ENCODE measurements at places on chromosomes 7 and 10.

DNA sequence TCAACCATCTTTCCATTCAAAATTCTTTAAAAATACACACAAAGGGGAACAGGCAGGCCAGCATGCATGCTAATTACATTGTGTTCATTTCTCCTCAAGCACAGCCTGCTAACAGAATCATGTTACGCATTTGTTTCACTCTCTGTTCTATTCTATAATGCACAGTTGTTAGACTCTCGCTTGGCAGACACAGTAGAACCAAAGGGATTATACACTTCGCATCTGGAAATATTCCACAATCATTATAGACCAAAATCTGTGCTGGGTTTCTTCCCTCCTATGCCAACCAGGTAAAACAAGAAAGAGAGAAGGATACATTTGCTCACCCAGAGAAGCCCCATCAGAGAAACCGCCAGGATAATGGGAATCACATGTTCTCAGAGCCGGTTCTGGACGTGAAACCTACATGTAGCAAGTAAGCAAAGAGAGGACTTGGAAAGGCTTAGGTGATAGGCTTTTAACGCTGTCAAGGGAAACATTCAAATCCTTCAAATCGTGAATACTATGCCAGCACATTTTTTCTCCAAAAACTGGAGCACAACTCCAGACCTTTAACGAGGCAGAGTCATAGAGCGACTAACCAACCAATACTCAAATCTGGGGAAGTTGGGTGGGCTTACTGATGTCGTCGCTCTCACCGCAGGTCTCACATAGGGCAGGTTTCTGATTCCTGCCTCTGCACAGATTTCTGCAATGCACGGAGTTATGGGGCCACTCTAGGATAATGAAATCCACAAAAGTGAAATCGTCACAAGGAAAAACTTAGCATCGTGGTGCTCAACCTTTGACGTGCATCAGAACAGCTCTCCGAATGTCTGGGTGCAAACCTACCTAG lies 380.5 kb upstream of the AUTS2 start:
- DNase-seq = no peak

DNA sequence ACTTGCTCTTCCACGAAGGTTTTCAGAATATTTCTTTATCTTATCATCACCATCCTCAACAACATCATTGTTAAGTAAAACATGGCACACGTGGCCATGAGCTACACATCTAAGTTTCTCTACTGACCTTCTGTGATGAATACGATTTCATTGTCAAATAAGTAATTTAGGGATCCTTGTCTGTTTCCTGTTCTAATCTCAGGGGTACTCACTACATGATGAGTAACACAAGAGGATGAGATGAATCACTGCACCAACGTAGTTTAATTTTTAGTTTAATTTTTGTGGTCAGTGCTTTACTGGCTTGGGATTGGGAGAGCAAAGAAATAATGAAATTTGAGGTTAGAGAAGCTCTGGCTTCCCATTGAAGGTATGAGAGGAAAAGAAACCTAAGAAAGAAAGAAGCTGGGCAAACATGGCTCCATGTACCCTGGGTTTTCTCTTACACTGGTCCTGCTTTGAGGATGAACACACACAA lies 461.9 kb upstream of the KLF6 start:
- DNase-seq = no peak

- DNase-seq = no peak
Observed at GRCh38 chr10:94630017-94630688, 53.4 kb upstream of the CYP2C18 start.

DNA sequence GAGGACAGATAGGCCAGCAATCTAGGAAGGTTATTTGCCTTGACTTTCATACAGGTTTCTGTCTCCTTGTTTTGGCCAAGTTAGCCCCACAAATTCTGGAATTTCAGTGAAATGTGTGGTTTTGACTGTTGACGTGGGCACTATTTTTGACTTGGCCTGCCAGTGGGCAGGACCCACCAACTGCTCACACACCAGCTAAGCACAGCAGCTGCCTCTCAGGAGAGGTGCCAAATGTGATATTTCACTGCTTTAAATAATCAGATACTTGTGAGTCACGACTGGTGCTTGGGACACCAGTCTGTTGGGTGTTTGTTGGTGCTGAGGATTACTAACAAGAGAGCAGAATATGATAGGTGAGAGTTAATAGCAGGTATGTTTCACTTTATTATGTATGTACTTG lies 409.7 kb upstream of the MTPN start:
- no peak for DNase-seq

- no peak for DNase-seq
Observed at GRCh38 chr7:53602817-53603418, 567.5 kb downstream of the POM121L12 start.

DNA sequence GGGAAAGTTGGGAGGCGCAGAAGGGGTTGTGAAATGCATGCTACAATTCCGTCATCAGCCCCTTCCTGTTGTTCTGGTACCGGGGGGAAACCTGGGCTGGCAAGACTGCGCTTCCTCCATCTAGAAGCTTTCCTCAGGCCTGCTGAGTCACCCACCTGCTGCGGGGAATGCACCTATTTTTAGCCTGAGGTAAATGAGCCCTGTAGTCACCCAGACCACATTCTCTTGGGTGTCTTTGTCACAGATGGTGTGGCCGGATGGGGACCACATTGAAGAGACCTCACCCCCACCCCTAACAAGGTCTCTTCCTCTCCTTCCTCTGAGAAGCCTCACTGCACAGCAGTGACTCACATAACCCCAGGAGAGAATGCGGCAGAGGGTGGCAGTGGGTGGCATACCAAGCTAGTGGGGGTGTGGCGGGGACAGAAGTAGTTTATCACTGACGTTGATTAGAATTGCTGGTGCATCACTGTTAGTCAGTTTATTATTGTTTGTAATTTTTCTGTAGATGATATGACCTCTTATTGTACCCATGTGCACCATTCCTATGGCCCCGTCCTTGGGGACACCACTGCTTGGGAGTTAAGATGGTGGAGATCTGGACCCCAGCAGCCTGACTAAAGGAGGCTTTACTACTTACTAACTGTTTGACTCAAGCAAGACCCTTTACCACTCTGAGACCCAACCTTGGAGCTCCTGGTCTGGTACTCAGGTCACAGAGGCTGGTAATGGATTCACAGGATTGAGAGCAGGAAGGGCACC lies 83.0 kb upstream of the DUSP5 start:
- peak; percentile 66 for DNase-seq

GRCh38 chr10:11679946-11680345 lies 62.2 kb upstream of the ECHDC3 start:
- DNase-seq = no peak

DNA sequence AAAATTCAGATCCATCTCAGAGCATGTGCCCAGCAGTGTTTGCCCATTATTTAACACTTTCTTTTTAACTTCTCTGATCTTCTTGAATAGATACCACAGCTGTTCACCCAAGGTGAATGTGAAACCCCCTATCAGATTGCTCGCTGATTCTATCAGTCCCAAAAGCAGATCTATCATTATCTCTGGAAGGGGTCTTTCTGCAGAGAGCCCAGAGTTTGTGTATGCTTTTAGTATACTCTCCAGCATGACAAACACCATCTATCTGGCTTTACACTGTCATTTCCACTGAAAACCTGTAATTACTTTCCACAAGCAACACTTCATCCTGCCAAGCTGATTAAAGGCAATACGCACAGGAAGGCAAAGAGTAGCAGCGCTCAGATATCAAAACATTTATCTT lies 168.2 kb downstream of the CACNA2D1 start:
- DNase-seq = no peak

DNA sequence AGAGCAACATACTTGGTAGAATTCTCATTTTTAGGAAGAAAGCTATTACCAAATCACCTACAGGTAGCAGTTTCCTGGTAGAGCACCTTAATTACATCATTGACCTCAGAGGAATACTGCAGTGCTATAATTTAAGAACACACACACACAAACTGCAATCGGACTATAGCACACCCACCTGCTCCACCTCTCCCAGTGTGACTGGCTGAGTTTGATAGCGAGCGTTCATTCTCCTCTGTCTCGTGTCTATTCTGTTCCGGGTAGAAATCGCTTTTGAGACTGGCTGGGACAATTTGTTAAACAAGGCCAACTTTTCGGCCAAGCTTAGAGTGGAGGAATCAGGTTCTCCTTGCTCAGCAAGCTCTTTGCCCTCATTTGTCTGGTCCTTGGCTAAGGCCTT lies 110.5 kb downstream of the SVIL start:
- DNase-seq = no peak
